Dorsolateral prefrontal cortex (tissue), 122 donors: ENCODE measurements at places on chromosomes 1 and 21.

DNA sequence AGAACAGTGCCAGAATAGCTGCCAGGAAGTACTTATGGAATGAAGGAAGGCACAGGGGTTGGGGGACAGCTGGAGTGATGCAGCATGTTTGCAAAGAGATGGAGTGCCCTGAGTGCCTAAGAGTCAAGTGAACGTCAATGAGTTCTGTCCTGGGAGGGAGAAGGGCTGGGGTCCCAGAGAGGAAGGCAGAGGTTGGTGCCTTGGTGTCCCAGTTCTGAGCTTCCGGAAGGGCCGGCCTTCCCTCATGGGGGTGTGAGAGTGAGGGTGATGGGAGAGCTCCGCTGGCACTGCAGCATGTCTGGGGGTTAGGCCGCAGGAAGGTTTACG is 17.6 kb downstream of the NES start:
- no peak for DNase-seq

DNA sequence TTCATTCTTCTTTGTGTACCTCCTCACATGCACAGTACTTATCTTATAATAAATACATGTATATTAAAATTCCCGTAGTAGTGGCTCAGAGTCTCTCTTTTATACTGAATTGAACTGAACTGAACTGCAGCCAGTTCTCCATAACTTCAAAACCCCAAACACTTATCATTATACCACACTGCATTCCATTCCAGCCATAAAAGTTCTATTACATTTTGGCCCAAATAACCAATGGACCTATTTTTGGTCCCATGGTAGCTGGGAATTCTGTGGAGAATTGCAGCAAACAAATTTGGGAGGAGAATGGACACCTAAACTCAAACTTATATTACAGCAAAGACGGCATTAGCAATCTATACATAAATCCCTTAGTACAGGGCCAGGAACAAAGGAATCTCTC is 86.6 kb upstream of the C1orf87 start:
- no peak for DNase-seq

DNA sequence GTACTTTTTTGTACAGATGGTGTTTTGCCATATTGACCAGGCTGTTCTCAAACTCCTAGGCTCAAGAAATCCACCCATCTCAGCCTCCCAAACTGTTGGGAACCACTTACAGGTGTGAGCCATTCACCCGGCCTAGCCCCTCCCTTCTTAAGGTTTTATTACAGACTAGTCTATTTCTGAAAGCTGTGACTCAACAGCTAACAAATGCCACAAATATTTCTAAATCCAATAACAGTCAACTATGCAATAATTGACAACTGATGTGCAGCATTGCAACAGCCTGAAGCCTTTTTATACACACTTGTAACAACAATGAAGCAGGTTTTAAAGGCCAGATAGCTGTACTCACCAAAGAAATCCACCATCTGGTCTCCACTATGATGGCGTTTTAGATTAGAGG is 51.4 kb downstream of the GRIK1 start:
- no peak for DNase-seq

DNA sequence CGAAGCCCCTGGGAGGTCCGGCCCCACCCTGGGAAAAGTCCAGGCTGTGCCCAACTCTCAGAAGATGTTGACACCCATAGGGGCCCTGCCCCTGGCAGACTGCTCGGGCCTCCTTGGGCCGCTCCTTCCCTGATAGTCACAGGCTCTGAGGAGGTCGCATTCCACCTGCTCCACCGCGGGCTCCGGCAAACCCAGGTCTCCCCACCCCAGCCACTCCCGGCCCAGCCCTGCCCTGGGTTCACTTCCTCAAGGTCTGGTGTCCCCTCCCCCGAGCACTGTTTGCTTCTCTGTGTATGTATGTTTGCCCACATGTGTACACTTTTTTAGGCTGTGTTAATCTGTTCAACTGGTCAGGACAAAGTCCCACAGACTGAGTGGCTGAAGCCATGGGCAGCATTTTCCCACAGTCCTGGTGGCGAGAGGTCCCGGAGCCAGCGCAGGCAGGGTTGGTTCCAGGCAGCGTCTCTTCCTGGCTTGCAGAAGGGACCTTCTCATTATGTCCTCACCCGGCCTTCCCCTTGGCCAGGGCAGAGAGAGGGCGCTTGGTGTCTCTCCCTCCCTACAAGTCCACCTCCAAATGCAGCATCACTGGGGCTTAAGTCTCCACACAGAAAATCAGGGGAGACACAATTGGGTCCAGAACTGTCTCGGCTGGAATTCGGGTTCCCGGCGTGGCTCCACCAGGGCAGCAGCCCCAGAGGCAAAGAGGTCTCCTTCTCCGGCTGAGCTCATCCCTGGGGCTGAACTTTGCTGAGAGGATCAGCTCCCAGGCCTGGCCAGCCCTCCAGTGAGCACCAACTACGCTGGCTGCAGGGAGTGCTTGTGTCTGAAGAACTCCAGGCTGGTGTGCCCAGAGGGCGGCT is 10.5 kb upstream of the PRXL2B start:
- no peak for DNase-seq

DNA sequence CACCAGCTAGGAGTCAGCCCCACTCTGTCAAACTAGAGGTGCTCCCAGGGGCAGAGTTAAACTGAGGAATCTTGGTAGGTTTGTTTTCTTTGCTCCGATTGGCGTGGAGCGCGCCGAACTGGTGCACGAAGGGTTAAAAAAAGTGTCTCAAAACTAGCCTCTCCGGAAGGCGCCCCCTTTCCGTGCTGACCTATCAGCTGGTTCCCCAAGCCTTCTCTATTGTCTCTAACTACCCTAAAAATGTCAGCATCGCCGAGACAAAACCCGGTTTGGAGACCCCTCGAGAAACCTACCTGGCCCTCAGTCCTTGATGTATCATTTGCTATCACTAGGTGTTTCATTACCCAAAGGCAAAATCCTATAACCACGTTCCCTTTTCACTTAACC is 2.2 kb downstream of the TGFB2 start:
- DNase-seq = no peak

DNA sequence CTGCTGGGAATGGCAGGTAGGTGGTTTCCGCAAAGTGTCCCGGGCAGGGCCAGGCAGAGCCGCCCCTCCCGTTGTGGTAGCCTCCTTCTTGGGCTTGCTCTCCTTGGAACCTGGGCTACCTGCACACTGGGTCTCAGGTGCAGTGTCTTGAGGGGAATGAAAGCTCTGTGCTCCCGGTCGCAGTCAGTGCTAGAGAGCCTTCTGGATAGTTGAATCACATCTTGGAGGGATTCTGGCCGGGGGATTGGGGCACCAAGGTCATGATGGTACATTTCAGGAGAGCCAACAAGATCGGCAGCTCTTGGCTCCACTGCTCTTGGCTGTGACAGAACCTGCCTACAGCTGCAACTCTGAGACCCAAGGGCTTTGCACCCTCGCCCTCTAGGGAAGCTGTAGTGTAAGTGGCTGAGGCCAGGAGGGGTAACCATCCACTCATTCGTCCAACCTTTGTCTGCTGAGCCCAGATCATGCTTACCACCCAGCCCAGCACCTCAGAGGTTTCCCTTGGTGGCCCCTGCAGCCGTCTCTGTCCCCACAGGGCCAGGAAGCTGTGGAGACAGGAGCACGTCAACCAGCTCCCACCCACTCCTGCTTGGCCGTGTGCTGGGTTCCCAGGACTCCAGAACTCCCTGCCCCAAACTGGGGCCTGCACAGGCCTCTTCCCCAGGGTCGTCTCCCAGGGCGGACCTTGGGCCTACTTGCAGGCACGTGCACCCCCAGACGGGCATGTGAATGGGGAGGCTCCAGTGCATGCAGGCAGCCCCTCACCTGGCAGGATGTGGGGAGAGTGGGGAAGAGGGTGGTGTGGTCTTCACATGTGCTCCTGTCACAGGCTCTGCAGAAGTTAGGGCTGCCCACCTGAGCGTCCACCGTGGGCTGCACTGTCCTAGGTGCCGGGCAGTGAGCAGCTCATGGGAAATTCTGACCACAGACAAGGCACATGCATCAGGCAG is 40.0 kb downstream of the NTPCR start:
- DNase-seq = no peak

GRCh38 chr1:99173900-99174299 is 90.4 kb upstream of the PLPPR4 start:
- no peak for DNase-seq

DNA sequence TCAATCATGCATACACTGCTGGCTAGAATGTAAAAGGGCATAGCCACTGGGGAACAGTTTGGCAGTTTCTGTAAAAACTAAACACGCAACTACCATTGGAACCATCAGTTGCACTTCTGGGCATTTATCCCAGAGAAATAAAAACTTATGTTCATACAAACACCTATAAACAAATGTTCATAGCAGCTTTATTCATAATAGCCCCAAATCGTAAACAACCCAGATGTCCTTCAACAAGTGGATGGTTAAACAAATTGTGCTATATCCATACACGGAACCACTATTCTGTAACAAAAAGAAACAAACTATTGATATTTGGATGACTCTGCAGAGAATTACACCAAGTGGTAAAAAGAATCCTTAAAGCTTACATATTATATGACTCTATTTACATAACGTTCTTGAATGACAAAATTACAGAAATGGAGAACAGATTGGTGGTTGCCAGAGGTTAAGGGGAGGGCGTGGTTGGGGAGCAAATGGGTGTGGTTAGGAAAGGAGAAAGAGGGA is 22.8 kb downstream of the LACTBL1 start:
- no peak for DNase-seq

GRCh38 chr1:232705815-232706575 is 76.1 kb upstream of the SIPA1L2 start:
- no peak for DNase-seq

- no peak for DNase-seq
Observed at GRCh38 chr1:84929581-84929980, 36.6 kb upstream of the LPAR3 start.

DNA sequence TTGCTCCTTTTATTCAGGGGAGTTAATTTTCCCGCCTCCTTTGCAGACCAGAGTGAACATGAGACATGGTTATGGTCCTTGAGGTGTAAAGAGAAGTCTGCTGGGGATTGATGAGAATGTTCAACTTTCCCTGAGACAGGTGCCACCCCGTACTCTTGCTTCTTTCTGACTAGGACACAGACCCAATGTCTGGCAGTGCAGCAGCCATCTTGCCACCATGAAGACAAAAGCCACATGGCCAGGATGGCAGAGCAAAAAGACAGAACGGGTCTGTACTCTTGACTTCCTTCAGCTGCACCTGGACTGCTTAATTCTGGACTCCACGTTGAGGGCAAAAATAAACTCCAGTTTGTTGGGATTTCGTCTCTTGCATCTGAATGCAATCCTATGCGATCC is 54.1 kb downstream of the KLHDC7A start:
- no peak for DNase-seq

DNA sequence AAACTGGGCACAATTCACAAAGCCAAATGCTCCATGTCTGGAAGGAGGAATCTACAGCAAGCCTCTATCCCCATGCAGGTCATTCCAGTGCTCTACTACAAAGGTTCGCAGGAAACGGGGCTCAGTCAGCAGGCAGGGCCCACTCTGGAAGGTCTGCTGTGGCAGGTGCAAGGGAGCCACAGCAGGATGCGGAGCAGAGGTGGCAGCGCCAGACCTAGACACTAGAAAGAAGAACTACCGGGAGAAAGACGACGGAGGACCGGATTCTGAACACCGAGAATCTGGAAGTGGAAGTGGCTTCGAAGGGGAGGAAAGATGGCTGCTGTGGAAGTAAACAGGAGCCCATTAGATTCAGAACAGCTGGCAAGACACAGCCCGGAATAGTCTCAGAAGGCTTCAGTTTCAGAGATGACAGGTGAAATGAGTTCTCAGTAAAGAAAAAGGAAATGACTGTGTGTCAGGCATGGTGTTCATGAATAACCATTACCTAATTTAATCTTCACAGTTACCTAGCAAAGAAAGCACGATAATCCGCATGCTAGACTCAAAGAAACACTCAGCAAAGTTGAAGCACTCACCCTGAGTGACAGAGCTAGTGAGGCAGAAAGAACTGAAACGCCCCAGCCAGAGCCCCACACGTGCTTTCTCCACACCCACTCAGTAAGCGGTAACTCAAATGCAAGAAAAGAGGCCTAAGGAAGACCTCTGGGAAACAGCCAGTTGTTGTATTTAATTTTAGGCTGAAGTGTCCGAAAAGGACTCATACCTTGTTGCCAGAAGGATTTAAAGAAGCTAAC is 21.4 kb downstream of the SETD4 start:
- no peak for DNase-seq

DNA sequence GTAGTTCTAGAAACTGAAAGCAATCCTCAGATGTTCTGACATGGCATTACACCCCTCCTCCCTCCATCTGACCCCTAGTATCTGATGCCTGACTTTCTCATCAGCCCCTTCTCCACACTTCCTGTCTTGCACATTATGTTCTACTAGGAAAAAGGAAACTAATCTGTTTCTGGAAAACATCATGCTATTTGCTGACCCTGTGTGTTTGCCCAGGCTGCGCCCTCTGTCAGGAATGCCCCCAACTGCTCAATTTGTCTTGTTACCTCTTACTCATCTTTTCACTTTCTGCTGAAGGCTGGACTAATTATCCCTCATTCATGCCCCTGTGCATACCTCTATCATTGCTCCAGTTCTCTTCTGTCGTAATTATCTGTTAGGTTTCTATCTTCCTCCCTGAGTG is 37.5 kb upstream of the DAB1 start:
- DNase-seq = no peak

DNA sequence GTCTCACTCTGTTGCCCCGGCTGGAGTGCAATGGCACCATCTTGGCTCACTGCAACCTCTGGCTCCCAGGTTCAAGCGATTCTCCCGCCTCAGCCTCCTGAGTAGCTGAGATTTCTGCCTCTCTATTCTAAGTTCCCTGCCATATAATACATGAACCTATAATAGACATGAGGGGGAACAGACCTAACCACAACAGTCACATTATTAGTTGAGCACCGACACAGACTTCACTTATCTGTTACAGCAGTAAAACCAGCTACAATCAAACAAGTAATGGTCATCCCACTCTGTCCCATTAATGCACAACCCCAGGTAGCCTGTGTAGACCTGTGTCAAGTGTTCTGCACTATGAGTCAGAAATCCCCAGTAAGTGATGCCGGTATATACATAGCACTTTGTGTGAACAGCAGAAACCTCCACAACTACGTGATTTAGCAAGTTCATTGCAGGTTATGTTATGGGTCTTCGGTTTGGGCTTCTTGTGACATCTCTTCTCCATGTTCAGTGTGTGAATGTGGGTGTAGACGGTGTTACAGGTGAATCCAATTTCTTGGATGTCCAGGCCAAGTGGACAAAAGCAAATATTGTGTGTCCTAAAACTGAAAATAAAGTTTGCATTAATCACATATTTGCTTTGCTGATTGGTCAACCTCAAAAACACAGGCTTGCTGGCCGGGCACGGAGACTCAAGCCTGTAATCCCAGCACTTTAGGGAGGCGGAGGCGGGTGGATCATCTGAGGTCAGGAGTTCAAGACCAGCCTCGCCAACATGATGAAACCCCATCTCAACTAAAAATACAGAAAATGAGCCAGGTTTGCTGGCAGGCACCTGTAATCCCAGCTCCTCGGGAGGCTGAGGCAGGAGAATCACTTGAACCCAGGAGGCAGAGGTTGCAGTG is 3.6 kb downstream of the MMACHC start:
- DNase-seq = no peak

GRCh38 chr1:171243878-171244277 is 4.4 kb upstream of the FMO1 start:
- DNase-seq = no peak
